ENCODE measurements at places on chromosomes 7 and 10.

- no peak for DNase-seq
These were observed 18.1 kb downstream of the PRKG1 start for GRCh38 chr10:51092402-51092801.

DNA sequence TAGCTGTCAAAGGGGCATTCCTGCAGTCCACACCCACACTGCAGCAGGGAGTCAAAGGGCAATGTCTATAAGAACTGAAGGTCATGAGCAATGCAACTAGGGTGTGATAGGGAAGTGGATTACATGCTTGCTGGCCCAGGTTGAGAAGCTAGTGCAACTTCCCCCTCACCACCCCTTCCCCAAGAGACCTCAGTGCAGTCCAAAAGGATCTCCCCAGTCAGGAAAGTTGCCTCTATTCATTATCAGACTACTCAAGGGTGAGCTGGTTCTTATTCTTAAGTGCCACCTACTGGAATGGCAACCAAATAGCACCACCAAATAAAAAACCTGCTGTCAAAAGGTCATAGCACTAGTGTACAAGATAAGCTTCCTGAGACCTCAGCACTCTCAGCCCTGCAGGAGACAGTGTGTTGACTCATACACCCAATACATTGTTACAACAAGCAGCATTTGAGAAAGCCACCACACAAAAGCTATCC lies 28.2 kb downstream of the MTERF1 start:
- no peak for DNase-seq

DNA sequence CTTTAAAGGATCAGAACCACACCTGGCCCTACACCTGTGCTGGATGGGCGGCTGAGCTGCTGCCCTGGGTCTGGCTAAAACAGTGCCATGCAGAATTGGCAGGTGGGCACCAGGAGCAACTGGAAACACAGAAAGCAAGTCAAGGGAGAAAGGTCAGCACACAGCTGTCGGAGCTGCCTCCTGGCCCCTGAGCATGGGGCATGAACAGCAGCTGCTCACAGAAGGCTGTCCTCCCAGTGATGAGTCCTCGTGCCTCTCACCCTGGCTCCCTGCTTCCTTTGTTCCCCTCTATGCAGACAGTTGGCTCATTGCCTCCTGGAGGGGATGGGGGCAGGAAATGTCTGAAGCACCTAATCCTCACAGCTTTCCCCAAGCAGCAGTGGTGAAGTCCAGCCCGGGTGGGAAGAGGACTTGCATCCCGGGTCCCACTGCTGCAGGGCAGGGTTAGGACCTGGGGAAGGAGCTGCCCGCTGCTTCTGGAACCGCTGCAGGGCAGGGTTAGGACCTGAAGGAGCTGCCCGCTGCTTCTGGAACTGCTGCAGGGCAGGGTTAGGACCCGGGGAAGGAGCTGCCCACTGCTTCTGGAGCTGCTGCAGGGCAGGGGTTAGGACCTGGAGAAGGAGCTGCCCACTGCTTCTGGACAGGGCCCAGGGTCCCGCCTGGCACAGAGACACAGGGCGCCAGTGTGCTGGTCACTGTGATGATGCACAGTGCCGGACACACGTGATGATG lies 37.3 kb downstream of the VIPR2 start:
- no peak for DNase-seq

- no peak for DNase-seq
These were observed 573.7 kb downstream of the PARD3 start for GRCh38 chr10:34241226-34242000.

GRCh38 chr7:16014031-16014430 lies 327.5 kb upstream of the MEOX2 start:
- no peak for DNase-seq

- no peak for DNase-seq
These were observed 163.7 kb upstream of the AHR start for GRCh38 chr7:17134786-17135185.

- DNase-seq, result no peak
These were observed 7.1 kb upstream of the GSTO1 start for GRCh38 chr10:104247513-104248146.

- no peak for DNase-seq
These were observed 85.9 kb downstream of the ELFN1 start for GRCh38 chr7:1755783-1756625.

- DNase-seq, result no peak
These were observed 108.5 kb upstream of the ANLN start for GRCh38 chr7:36280840-36281812.

- DNase-seq, result no peak
These were observed 67.2 kb downstream of the CREB5 start for GRCh38 chr7:28479507-28479947.

- peak; percentile 71 for DNase-seq
These were observed 82.3 kb upstream of the ADRB1 start for GRCh38 chr10:113961182-113962031.

GRCh38 chr10:35467186-35467585 lies 130.9 kb downstream of the CCNY start:
- DNase-seq, result no peak

GRCh38 chr10:100600218-100600617 lies 64.5 kb downstream of the HIF1AN start:
- no peak for DNase-seq

DNA sequence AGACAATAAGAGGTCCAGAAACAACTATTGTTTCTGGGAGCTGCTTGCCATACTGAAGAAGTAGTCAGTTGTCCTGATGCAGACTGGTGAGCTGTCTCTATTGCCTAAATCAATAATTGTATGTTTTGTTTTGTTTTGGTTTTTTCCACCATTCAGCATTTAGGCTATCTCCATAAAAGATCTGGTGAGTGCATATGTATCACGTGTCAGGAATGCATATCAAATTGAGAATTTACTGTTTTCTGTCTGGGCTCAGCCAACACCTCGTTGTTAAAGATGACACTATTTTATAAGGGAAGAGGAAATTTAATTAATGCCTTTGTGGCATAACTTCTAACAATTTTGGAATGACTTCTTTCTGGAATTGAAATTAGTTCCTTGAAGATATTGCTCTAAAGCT lies 66.2 kb downstream of the SORCS1 start:
- DNase-seq, result no peak

DNA sequence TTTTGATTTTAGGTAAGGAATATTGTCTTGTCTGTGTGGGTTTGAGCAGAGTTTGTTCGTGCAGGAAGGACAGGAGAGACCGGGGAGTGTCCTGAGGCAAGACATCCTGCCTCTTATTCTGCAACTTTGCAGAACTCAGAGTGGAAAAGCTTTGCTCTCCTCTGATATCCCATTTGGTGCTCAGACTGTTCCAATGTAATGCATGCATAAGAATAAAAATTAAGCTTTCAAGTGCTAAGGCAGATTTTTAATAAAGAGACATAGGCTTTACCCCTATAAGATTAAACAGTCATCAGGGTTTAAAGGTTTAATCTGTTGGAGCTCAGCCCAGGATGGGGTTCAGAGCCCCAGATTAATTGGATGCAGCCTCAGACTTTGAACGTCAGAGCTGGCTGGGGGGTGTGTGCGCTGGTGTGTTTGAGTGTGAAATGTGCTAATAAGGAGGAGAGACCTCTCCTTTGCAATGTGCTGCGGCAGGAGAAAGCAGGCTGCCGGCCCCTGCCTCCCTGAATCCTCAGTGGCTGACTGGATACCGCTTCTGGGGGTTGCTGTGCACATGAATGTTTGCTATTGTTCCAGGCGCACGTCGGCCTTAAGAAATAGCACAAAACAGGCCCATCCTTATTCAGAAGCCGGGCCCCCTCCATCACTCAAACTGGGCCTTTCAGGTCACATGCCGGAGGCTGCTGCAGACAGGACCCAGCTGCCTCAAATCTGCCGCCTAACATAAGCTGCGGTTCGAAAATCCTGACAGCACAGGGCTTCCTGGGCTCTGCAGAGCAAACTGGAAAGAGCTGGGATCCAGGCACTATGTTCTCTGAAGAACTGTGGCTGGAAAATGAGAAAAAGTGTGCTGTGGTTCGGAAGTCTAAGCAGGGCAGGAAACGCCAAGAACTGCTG lies 84.1 kb upstream of the PRR15 start:
- no peak for DNase-seq

- DNase-seq, result no peak
These were observed 13.6 kb downstream of the PTPRE start for GRCh38 chr10:127920306-127921074.

- no peak for DNase-seq
These were observed 53.5 kb downstream of the TRIL start for GRCh38 chr7:28904578-28905048.

Measured in hematopoietic multipotent progenitor cell (in vitro differentiated cells).